ENCODE measurements at places on chromosomes 11 and 22. TPM values are rescaled to one million over a fixed set of nuclear protein-coding genes. Genes with fewer than 3 reads are reported as not detected.

DNA sequence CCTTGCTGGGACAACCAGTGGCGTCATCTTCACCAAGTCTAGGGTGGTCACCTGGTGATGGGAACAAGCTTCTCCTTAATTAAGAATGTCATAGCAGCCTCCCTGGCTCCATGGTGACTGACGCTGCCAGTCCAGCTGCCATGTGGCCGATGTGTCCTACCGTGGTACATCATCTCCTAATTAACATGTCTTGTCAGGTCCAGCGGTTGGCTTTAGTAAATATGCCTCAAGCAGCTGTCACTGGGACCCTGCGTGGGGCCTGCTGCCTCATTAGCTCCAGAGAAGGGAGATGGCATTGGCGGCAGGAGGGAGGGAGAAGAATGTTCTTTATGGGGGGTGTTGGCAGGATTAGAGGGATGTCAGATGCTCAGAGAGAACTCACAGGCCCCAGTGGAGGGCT is 271.9 kb downstream of the ST3GAL4 start:
- no peaks in the 10 kb centered on the region for H3K36me3 ChIP-seq
- H3K27me3 ChIP-seq, result no peaks in the 10 kb centered on the region
- no peak for DNase-seq
- no peak overlapping the region for H3K4me3 ChIP-seq
- H3K27ac ChIP-seq, result no peak overlapping the region

DNA sequence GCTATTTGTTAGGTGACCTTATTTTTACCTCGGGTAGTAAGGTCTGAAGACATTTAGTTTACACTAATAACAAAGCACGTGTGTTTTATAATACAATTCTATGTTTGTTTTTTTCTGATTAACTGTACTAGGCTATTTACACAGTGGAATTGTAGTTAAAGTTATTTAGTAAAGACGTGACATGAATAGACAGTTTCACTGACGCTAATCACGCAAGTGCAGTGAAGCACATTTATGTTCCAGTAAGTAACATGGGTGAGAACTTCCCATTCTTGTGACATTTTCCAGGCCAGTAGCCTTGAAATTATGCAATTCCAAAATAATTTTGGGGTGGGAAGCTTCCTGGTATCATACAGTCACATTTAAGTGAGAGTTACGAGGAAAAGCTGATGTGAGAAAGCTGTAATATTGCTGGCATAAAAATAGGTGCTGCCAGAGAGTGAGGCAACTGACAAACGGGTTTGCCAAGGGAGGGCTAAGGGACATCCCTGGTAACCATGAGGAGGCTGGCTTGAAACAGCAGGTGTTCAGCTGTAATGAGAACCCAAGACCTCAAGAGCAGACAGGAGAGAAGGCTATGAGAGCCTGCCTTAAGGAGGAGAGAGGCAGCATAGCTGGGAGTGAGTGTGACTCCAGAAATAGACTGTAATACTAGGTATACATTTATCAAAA is 378.8 kb downstream of the DCDC1 start:
- H3K4me3 ChIP-seq, result no peak overlapping the region
- H3K36me3 ChIP-seq, result no peaks in the 10 kb centered on the region
- no peak for DNase-seq

DNA sequence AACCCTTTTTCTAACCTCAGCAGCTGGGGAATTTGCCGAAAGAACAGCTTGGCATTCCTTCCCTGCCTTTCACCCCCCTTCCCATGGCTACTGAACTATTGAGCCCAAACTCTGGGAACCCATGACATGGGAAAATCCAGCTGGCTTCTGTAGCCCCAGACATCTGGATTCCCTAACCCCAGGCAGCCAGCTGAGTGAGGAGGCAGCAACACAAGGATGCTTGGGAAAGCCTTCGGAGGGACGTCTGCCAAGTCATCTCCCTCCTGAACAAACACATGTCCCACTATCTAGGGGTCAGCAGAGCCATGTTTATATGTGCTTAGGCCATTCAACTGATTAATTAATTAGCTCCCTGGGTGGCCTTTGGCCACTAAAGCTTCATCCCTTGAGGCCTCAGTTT is 21.6 kb downstream of the LRRC55 start:
- peaks cover 44% of the 10 kb centered on the region for H3K27me3 ChIP-seq
- no peak overlapping the region for H3K27ac ChIP-seq
- H3K36me3 ChIP-seq, result no peaks in the 10 kb centered on the region

The DDIAS gene
- 5.4 TPM for total RNA-seq

All from GM23248 (cell line).